Fibroblast of skin of back (primary cell): ENCODE measurements at places on chromosomes 16 and 17.

DNA sequence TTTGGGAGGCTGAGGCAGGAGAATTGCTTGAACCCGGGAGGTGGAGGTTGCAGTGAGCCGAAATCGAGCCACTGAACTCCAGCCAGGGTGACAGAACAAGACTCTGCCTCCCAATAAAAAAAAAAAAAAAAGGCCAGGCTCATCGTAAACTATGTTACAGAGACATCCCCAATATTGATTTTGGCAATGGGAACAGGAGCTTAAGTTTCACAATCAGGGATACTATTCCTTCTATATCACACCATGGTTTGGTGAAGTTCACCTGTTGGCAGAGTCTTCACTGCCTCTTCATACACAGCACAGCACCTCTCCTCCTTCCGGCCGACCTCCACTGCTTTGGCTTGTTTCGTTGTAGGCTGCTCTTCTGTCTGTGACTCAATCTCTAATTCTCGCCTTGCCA, 21.2 kb downstream of the UTP6 start:
- no peak for DNase-seq

- peak; percentile 55 for DNase-seq
Observed at GRCh38 chr17:13740686-13741085, 139.0 kb upstream of the HS3ST3A1 start.

- DNase-seq = peak; percentile 66
Observed at GRCh38 chr17:58232707-58233156, 5.7 kb upstream of the LPO start.

- DNase-seq = no peak
Observed at GRCh38 chr16:10667239-10667638, 27.5 kb downstream of the TEKT5 start.

DNA sequence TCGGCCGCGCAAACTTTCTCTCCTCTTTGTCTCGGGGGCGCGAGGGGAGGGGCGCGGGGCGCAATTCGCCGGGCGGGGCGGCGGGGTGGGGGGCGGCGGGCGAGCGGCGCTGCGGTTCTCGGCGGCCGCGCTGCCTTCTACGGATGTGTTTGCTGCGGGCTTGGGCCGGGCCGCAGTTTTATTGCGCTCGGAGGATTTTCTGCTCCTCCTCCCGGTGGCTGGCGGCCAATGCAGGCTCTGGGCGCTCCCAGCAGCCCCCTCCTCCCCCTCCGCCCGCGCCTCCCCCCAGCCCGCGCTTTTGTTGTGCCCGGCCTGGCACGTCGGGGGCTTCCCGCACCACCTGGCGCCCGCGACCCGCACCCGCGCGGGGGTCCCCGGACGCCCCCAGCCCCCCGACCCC, at the start of gene TIMP2:
TIMP2 (minus strand) TSS at position 154 of the 400 bp plus-strand sequence. CDS start 299 bp downstream, outside the sequence.
- DNase-seq = peak; percentile 85

DNA sequence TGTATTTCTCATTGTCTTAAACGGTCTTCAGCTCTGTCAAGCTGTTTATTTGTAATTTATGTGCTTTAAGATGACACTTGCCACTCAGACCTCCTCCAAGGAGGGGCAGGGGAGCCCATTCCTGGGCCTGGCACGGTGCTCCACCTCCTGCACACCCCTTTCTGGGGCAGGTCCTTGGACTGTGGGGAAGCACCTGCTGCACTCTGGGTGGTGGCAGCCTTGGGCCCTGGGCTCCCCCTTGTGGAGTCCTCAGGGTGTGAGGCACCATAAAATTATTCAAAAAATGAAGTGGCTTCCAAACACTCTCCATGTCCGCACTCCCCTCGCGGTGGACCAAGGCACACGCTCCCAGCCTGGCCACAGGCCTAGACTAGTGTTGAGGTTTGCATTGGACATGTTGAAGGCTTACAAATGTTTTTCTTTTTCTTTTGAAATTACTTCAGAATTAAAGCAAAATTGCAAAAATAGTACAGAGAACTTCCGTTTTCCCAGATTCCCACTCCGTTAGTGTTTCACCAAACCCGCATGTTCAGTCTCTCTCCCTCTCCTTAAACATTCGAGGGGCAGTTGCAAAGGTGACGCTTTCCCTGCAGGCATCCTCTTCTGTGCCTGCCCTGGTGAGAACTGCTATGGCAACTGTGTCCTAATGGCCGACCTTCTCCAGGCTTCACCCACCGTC, 32.4 kb downstream of the FOXK2 start:
- peak; percentile 71 for DNase-seq

- no peak for DNase-seq
Observed at GRCh38 chr17:58918884-58919283, 163.2 kb downstream of the PPM1E start.

DNA sequence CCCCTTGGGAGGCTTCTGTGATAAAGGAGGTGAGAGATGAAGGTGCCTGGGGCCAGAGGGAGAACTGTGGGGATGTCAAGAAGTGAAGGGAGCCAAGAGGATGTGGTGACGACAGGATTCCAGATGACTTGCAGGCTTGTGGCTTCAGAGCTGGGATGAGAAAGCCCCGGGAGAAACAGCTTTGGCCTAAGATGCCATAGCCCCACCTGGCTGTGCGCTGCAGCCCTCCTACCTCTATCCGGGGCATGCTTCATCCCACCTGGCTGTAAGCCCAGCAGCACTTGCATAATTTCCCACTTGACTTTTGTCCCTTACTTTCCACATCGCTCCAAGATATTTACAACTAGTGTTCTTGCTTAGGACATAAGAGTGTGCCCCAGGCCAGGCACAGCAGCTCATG, 29.3 kb downstream of the GINS3 start:
- no peak for DNase-seq

GRCh38 chr17:64390044-64390443, 616 bp downstream of the PECAM1 start:
- no peak for DNase-seq

- DNase-seq = no peak
Observed at GRCh38 chr16:15856901-15857698, at the start of gene MYH11. MYH11 (minus strand) TSS chr16:15857028; CDS start chr16:15838252, 18,776 bp downstream.

GRCh38 chr16:4467916-4468315, 6.5 kb downstream of the NMRAL1 start:
- DNase-seq = no peak

- DNase-seq = no peak
Observed at GRCh38 chr17:1077986-1078711, 81.2 kb downstream of the TIMM22 start.

- DNase-seq = no peak
Observed at GRCh38 chr16:78926723-78927210, 673.8 kb downstream of the MAF start.

GRCh38 chr17:17946093-17946492, 26.1 kb downstream of the TOM1L2 start:
- no peak for DNase-seq

- DNase-seq = no peak
Observed at GRCh38 chr16:3992297-3993051, 112.0 kb upstream of the CREBBP start.

GRCh38 chr16:9092978-9093344, 1.5 kb downstream of the HAPSTR1 start:
- DNase-seq = no peak

- no peak for DNase-seq
Observed at GRCh38 chr17:35745749-35746320, 7.2 kb downstream of the GAS2L2 start.

- no peak for DNase-seq
Observed at GRCh38 chr16:55391760-55392375, 67.9 kb downstream of the IRX6 start.

DNA sequence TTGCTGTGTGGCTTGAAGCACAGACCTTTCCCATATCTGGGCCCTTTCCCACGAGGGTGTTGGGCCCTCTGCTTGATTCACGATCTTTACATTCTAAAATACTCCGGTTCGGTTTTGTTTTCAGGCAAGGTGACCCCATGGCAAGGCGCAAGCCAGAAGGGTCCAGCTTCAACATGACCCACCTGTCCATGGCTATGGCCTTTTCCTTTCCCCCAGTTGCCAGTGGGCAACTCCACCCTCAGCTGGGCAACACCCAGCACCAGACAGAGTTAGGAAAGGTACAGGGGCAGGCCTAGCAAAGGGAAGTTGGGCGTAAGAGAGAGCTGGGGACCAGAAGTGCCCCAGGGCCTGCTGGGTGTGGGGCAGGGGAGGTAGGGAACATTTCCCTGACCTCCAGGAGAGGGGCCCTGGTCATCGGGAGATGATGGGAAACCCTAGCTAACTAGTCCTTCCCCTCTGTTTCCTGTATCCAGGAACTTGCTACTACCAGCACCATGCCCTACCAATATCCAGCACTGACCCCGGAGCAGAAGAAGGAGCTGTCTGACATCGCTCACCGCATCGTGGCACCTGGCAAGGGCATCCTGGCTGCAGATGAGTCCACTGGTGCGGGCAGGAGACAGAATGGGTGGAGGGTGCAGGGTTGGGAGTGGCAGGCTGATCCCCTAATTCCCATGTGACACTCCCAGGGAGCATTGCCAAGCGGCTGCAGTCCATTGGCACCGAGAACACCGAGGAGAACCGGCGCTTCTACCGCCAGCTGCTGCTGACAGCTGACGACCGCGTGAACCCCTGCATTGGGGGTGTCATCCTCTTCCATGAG, 1.4 kb downstream of the ALDOA start:
- no peak for DNase-seq

DNA sequence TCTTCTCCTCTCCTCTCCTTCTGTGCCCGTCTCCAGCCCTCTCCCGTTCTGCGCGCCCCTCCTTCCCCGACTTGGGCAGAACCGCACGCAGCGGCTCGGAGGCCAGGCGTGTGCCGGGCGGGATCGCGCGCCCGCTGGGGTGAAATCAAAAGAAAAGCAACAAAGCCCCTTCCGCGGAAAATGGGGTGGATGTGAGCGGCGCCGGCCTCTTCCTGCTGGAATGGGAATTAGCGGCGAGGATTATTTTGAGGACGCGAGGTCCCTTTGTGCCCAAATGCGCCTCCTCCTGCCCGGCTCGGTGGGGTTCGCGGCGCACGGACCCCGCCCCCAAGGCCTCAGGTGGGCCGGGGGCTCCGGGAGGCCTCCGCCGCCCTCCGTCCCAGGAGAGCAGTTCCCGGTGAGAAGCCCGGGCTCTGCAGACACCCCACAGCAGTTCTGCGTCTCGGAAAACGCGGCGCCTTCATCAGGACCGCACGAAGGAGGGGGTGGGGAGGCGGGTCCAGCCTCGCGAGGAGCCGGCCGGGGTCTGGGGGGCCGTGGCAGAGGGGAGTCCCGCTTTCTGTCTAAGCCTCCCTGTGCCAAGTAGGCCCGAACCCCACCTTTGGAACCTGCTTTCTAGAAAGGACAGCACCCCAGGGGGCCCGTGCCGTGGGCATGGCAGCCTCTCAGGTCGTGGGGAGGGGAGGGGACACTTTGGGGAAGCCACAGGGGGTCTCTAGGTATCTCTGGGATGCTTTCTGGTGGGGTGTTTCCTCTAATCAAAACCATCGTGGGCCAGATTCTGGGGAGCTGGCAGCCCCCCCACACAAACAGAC, 91.0 kb upstream of the CBX4 start:
- no peak for DNase-seq

DNA sequence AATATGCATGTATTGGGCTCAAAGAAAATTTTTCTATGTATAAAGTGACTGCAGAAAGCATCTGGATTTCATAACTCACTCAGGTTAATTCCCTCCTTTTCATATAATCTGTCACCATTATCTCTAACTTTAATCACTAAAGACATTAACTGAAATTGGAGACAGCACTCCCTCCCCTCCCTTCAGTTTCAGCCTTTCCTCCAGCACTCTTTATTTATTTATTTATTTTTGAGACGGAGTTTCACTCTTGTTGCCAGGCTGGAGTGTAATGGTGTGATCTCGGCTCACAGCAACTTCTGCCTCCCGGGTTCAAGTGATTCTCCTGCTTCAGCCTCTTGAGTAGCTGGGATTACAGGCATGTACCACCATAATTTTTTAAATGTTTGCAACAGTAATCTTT, 43.1 kb downstream of the CDH8 start:
- DNase-seq = no peak

DNA sequence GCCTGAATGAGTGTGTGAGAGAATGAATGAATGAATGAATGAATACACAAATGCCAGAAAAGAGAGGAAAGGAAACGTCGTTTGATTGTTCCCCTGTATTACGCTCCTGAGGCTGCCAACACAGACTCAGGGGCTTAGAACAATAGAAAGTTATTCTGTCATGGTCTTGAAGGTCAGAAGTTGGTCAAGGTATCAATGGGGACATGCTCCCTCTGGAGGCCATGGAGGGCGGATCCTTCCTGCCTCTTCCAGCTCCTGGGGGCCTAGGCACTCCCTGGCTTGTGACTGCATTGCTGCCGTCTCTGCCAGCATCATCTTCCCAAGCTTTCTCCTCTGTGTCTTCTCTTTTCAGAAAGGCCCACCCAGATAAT, 1.5 kb upstream of the SLC38A8 start:
- peak; percentile 20 for DNase-seq

- DNase-seq = no peak
Observed at GRCh38 chr16:2464333-2464732, 4.4 kb downstream of the TEDC2 start.

- DNase-seq = no peak
Observed at GRCh38 chr16:4404247-4404966, 12.0 kb downstream of the CORO7 start.

- DNase-seq = no peak
Observed at GRCh38 chr17:82816358-82816757, 23.5 kb downstream of the ZNF750 start.

GRCh38 chr16:50908468-50908867, 166.6 kb downstream of the CYLD start:
- DNase-seq = no peak

- DNase-seq = peak; percentile 92
Observed at GRCh38 chr17:2303204-2304188, at the start of the genes SMG6 and SRR. SMG6 (minus strand) TSS chr17:2303785; CDS start chr17:2303720, 65 bp downstream. SRR (plus strand) TSS chr17:2303950; CDS start chr17:2315561, 11,611 bp downstream.

GRCh38 chr16:89525146-89525913, 17.1 kb downstream of the SPG7 start:
- DNase-seq = no peak

- peak; percentile 72 for DNase-seq
Observed at GRCh38 chr17:64441772-64442540, 7.0 kb upstream of the MILR1 start.

- no peak for DNase-seq
Observed at GRCh38 chr17:44846206-44846605, 1.5 kb upstream of the HIGD1B start.

- DNase-seq = no peak
Observed at GRCh38 chr17:30226878-30227277, 8.6 kb downstream of the SLC6A4 start.

DNA sequence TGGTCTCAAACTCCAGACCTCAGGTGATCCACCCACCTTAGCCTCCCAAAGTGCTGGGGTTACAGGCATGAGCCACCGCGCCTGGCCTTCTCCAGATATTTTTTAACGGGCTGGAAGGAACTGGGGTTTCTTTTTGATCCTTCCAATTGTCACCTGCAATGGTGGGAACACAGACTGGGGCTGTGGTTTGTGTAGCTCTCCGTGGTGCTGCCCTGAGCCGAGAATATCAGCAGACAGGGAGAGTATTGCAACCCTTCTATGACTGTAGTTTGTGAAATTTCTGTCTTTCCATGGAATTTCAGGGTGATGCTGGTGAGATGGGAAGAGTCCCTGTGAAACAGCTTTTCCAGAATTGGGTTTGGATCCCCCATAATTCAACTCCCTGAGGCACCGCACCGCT, 263.5 kb downstream of the ENGASE start:
- DNase-seq = no peak
